Brain pericyte (primary cell): ENCODE measurements at places on chromosomes 7 and 10.

DNA sequence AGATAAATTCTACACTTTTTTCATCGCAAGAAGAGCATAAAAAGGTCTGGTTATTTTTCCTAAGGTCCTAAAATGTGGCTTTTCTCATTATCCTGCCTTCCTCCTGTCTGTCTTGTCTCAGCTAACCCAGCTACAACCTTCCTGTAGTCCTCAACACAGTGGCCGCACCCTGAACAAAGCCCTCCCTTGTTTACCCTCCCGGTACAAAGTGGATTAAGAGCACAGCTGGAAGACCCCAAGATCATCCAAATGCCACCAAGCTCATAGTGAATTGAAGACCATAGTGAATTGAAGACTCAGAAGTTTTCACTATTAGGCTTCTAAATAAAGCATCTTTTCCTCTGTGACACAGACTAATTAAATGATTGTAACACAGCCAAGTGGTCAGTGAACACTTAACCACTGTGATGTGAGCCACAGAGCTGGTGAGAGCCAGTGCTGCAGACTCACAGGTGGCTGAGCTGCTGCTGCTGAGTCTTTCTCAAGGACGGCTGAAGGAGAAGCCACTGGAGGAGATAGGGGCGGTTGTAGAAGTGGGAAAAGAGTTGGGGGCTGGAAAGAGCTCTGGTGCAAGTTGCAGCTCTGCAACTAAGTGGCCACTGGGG, 123.6 kb downstream of the ATXN7L1 start:
- no peak for DNase-seq

- no peak for DNase-seq
Observed at GRCh38 chr10:130378556-130379400, 242.6 kb downstream of the GLRX3 start.

DNA sequence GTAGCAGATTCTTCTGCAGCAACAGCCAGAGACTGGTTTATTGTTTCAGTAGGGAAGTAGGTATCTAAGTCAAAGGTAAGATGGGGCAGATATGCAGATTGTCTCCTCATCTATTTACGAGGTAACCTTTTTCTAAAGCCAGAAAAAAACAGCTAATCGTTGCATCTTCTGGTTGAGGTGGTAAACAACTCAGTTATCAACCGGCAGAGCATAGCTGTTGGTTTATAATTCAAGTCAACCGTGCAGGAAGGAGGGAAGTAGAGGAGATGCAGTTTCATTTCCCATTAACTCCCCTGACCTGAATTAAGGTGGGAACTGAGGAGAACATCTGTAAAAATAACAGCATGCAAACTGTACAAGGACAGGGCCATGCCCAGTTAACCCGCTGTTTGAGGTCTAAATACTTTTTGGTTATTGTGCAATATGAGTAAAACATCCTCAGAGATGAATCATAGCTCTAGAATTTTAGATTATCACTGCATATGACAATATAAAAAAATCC, 156.5 kb upstream of the ITGB1 start:
- DNase-seq = no peak

- DNase-seq = no peak
Observed at GRCh38 chr10:11045995-11046775, 28.5 kb downstream of the CELF2 start.

DNA sequence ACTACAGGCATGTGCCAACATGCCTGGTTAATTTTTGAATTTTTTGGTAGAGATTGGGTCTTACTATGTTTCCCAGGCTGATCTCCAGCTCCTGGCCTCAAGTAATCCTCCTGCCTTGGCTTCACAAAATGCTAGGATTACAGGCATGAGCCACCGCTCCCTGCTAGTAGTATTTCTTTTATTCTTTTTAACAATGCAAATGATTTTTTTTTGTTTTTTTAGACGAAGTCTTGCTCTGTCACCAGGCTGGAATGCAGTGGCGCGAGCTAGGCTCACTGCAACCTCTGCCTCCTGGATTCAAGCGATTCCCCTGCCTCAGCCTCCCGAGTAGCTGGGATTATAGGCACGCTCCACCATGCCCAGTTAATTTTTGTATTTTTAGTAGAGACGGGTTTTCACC, 58.1 kb downstream of the SVIL start:
- DNase-seq = no peak

GRCh38 chr7:2592375-2592865, 33.6 kb downstream of the IQCE start:
- DNase-seq = no peak

DNA sequence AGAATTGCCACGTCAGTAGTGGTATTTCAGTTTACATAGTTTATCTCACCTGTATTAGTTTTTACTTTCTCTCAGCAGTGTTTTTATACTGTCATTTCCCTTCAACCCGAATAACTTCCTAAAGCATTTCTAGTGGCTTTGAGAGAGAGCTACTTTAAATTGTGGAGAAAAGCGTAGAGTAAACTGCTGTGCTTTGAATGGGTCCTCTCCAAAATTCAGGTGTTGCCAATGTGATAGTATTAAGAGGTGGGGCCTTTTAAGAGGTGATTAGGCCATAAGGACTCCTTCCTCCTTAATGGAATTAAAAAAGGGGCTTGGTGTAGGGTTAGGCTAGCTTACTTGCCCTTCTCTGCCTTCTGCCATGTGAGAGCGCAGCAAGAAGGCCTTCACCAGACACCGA, 98.4 kb downstream of the LCOR start:
- no peak for DNase-seq

DNA sequence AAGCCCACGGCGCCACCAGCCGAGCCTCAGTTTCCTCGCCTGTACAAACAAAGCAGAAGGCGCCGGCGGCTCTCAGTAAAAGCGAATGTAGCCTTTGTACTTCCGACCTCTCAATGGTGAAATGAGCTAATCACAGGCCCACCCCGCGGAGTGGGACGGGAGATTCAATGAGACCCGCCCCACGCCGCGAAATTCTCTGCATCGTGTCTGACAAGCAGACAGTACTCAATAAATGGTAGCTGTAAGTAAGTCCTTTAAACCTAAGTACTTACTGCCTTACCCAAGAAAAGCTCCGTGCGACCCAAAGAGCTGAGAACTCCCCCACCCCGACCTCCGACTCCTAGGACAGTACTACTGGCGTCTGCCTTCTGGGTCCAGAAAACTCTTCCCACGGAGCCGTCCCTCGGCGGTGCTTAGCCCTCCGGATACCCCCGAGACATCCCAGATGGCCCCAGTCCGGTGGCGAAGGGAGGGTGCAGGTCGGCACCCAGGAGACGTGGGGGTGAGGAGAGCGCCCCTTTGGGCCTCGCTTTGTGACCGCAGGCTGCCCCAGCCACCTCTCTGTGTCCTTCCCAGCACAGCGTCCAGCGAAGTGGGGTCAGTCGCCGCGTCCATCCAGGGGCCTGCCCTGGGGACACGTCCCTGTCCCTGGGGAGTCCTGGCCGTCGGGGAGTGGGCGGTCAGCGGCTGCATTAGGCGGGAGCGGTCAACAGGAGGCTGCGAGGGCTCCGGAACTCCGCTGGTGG, 972 bp upstream of the CXCL12 start:
- no peak for DNase-seq

DNA sequence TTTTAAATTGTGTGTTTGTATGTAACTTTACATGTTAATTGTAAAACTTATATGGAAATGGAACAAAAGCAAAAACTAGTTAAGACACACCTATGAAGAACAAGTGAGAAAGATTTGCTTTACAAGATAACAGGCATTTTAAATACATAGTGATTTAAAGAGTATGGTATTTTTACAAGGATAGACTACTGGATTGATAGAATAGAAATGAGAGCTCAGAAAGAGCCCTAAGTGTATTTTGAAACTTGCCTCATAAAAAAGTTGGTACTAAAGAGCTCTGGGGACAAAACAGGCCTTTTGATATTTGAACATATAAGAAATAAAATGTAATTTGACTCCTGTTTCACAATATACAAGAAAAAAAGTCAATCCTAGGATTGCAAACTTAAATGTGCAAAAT, 928.4 kb downstream of the REEP3 start:
- DNase-seq = no peak

GRCh38 chr7:2437537-2438148, 34.2 kb downstream of the CHST12 start:
- no peak for DNase-seq

GRCh38 chr7:151629713-151630272, 110.1 kb upstream of the RHEB start:
- no peak for DNase-seq
